Tibial nerve (tissue), 4 donors: ENCODE measurements at places on chromosomes 16 and 17. TPM values are rescaled to one million over a fixed set of nuclear protein-coding genes. Genes with fewer than 3 reads are reported as not detected.
A peak's percentile ranks its signal among the peaks of the same experiment; 100 is the strongest.

GRCh38 chr16:69482410-69482991, 58.1 kb downstream of the CYB5B start:
- DNase-seq: peak; percentile 49

ABCA9 gene
- total RNA-seq: 130 TPM

GRCh38 chr16:72721981-72722380, 325.9 kb downstream of the ZFHX3 start:
- DNase-seq: no peak

SGCA gene
- 1.8 TPM for total RNA-seq

SHBG gene
- not detected for total RNA-seq

TBC1D3H gene
- total RNA-seq: not detected

COQ7 gene
- 15.1 TPM for total RNA-seq
